ENCODE measurements at places on chromosomes 16 and 17.

DNA sequence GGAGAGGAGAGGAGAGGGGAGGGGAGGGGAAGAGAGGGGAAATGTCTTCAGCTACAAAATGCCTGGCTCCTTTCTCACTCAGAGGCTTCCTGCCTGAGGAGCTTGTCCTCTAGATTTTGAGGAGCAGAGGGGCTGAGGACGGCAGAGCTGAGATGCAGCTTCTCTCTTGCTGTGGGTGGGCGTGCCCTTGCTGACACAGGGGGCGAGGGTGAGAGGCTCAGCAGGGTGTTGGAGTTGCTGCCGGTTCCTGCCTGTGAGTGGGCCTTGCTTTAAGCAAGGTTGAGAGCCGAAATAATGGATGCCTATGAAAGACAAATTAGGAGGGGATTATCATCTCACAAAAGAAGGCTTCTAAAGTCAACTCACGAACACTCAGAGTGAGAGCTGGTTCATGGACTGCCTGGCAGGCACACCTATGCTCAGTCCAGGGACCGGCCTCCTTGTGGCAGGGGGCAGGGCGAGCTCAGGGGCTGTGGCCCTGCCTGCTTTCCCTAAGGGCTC is 215.6 kb downstream of the MSI2 start:
- DNase-seq: no peak

DNA sequence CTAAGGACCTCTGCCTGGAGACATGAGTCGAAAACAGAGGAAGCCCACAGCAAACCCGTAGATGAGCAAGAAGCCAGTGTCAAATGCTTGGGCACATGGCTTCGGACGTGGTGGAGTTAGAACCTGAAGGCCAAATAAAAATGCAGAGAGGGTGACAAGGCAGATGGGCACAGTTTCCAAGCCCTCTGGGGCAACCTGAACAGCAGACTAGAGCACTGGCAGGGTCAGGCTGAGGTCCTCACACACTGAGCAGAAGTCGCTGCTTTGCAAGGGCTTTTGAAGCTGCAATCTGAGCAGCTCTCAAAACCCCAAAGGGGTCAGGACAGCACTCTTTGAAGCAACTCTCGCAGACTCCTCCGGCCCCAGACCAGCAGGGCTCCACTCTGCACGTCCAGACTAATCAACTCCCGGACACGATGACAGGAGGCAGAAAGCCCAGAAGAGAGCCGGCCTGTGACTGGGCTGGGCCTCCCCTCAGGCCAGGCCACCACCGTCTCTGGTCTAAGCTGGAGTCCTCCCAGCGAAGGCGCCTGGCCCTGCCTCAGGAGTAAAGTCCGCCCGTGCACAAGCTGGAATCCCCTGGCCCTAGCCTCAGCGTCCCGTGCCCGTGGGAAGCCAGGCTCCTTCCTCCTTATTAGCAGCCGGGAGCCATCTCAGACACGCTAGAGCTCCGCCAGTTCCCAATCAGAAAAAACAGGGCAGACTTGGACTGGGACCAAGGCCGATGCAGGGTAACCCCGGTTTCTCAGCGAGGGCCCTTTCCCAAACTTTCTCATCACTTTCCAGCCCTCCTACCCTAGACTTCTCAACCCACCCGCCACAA is 924 bp downstream of the SMARCD2 start:
- no peak for DNase-seq

DNA sequence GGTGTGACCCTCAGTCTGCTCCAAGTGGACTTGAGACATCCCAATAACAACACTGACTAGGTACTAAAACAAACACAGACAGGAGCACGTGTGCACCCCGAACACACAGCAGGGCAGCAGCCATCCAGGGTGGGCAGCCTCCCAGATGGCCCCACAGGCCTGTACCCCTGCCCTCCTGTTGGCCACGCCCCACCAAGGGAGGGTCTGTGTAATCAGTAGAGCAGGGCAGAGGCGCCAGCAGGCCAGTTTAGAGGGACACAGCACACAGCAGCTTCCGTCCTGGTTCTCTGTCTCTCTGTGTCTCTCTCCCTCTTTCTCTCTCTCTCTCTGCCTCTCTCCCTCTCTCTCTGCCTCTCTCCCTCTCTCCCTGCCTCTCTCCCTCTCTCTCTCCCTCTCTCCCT is 21.4 kb downstream of the ACTG1 start:
- no peak for DNase-seq

- DNase-seq: peak; percentile 75
Observed at GRCh38 chr16:27198451-27199234, 4.7 kb upstream of the KDM8 start.

- DNase-seq: no peak
Observed at GRCh38 chr17:63249256-63250004, 196.7 kb downstream of the CYB561 start.

DNA sequence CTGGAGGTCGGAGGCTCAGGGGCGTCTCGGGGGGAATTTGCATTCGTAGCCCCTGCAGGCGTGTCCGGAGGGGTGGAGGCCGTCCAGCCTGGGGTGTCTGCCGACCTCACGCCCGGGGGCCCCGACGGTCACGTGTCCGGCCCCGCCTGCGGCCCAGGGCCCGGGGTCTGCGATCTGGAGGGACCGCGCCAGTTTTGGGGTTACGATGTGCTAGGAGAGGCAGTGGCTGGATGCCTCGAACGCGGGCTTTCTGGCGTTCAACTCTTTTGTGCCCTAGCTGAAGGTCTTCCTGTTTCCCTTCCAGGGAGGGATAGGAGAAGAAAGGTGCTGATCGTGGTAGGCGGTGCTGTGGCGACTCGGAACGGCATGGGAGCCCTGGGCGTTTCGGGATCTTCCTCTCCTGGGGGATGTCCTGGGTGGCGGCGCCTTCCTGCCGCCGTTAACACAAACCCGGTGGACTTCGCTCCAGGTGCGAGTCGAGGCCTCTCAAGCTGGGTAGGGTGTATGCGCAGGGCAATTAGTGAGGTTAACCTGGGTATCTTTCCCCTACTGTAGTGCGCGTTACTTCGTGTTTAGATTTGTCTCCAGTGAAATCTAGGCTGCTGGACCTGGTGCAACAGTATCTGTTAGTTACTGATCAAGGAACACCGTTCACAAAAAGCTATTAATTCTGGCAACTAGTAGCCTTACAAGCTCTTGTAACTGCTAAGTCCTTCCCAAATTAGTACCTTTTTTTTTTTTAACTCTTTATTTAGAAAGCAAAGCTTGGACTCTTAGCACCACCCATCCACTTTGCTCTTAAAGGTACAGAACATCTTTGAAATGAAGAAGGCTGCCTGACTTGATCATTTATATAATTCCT is 1.3 kb downstream of the AKAP1 start:
- DNase-seq: no peak

GRCh38 chr16:4303973-4304372 is 11.9 kb upstream of the GLIS2 start:
- no peak for DNase-seq

DNA sequence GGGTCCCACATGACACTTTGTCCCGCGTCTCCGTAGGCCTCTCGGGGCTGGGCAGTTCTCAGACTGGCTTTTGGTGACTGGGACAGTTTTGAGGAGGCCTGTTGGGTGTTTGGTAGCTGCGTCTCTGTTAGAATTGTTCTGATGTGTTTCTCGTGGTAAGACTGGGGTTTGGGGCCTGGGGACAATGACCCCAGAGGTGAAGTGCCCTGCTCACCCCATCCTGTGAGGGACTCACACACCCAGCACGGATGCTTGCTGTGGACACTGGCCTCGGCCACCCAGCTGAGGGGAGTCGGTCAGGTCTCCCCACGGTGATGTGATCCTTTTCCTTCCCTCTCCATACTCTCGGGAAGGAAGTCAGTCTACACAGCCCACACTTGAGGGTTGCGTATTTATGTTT is 50.3 kb downstream of the METRNL start:
- no peak for DNase-seq
